ENCODE measurements at places on chromosomes 11 and 22.

DNA sequence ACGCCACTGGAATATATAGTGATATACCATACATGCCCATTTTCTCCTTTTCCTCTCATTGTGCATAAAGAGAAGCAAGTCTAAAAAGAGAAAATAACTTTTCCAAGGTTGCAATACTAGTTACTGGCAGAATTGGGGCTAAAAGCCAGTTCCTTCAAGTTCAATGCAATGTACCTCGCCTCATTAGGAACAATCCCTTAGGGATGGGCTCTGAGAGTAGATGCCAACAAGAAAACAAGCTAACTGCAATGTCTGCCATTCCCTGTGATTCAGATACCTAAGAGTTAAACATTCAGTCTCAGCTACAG, 114.3 kb downstream of the RBFOX2 start:
- DNase-seq: no peak

DNA sequence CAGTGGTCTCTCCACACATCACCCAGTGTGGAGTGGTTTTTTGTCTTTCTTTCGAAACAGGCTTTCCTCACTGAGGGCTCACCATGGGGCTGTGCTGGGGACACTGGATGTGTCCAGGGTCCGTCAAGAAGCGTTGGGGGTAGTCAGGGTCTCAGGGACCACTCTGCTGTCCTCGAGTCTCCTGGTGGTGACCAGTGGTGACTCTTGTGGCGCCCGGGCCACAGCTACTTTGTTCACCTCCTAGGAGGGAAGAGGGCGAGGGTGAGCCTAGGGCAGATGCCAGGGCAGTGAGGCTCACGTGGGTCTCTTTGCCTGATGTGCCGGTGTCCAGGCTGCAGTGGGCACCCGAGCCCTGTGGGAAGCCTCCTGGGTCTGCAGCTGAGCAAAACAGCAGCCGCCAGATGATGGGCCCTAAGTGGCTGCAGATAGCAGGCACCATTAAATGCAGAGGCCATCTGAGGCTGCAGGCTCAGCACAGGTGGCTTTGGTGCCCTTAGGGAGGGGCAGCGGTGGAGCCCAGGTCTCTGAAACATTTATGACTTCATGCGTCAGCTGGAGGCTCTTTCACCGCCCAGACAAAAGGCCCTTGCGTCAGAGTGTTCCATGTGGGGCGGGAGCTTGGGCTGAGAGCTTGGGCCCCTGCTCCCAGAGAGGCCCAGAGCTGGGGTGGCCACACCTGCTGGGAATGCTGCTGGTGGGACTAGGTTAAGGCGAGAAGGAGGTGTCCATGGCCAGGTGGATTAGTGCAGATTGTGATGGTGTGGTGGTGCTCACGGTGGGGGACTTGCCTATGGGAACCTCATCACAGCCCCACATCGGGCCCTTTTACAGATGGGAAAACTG, 29.5 kb downstream of the KCNQ1 start:
- DNase-seq: no peak

GRCh38 chr11:47577460-47578041, 1.2 kb downstream of the KBTBD4 start:
- no peak for DNase-seq

DNA sequence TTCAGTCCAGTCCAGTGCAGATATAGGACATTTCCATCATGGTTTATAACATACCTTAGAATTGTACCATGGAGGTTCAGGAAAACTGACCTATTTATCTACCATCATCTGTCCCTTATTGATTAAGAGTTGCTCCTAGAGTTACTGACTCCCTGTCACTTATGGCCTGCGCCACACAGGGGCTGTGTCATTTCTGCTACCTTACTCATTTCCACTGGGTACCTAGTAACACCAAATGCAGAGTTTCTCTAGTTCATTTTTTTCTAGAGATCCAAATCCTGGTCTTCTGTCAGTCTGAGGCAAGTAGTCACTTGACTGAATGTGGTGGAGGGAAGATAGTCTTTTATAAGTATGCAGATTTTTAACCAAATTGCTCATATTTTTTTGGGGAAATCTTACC, 59.2 kb downstream of the PDE3B start:
- DNase-seq: no peak

DNA sequence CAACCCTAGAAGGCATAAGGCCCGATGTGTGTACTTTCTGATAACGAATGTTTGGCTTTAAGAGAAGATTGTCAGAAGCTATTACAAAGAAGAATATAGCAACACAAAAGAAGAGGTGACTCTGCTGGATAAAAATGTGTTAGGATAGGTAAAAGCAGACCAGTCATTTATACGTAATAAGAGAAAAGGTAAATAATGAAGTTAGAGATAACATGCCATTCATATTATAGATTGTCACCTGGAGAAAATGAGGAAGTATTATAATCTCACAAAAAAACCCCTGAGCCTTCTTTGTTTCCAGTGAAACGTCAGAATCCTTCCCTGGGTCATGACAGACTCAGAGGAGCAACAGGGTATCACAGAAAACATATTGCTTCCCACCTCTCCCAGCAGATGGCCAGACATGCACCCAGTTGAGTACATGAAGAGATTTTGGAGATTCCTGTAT, 36.1 kb downstream of the PPFIA1 start:
- DNase-seq: no peak

DNA sequence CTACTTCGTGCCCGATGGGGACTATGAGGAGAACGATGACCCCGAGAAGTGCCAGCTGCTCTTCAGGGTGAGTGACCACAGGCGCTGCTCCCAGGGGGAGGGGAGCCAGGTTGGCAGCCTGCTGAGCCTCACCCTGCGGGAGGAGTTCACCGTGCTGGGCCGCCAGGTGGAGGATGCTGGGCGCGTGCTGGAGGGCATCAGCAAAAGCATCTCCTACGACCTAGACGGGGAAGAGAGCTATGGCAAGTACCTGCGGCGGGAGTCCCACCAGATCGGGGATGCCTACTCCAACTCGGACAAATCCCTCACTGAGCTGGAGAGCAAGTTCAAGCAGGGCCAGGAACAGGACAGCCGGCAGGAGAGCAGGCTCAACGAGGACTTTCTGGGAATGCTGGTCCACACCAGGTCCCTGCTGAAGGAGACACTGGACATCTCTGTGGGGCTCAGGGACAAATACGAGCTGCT, 751 bp downstream of the FIBIN start:
- DNase-seq: no peak

DNA sequence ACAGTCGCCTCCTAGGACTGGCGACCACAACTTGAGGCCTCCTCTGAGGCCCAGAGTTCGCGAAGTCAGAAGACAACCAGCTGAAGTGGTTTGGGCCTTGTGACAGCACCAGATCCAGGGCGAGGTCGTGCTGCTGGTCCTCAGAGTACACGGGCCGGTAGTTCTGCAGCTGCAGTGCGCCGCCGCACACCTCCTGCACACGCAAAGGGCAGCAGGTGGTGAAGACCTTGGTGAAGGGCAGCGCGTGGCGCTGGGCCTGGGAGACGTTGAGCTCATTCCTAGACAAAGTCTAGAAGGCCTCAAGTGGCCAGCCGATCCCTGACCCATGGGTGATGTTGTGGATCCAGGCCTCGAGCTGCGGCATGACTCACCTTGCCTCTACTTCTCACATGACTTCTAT, 18.2 kb downstream of the CD3E start:
- no peak for DNase-seq

- peak; percentile 47 for DNase-seq
Observed at GRCh38 chr11:6413791-6414201, 5.1 kb downstream of the APBB1 start.

DNA sequence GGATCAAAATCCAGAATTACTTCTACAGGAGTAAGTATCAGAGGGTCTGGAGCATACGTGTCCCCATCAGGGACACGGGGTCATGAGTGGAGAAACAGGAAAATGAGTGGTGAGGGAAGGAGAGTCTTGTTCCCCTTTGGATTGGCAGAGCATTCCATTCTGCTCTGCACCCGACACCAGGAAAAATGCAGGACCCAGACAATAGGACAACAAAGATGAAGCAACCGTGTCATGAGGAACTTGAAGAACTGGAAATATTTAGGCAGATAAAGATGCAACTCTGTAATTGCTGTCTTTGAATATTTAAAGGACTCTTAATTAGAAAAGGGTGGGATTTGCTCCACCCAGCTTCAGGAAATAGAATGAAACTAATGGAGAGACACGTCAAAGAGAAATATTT, 89.0 kb upstream of the BLID start:
- no peak for DNase-seq

DNA sequence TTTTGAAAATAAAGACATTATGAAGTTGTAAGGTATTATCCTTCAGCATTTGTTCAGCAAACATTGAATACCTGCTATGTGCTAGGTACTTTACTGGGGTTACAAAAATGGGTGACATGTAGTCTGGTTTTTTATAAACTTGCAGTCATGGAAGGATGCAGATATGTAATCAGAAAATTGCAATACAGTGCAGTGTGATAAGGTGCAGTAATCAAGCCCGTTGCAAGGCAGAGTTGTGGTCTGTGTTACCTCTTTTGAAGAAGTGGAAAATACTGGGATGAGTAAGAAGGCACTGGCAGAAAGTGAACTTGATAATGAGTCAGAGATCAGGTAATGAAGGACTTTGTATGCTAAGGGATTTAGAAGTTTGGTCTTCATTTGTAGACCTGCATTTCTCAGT, 8.1 kb downstream of the FBXO7 start:
- no peak for DNase-seq

DNA sequence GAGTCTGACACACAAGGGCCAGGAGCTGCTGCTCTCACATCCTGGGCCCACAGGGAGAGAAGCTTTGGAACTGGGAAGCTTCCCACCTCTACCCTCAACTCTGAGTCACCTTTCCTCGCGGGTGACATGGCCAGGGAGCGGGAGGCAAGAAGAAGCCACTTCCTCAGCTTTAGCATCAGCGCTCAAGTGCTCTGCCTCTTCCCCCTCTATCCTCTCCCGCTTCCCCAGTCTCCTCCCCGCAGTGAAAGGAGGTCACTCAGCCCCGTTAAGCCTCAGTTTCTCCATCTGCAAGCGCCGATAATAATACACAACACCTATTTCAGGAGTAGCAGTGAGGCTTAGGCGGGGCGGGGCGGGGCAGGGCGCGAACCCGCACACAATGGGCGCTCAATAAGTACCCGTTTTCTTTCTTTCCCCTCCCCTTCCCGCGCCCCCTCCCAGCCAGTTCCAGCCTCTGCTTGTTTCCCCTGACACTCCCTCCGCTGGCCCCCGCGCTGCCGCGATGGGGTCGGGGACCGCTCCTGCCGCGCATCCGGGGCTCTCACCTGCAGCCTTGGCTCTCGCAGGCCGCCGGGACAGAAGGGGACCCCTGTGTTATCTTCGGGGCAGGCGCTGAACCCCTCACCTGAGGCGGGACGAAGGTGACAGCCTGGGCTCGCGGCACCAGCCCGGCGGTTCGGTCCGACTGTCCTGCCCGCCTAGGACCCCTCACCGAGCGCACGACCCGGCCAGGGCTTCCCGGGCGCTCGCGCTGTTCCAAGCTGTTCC, 892 bp downstream of the GDPD5 start:
- DNase-seq: no peak

DNA sequence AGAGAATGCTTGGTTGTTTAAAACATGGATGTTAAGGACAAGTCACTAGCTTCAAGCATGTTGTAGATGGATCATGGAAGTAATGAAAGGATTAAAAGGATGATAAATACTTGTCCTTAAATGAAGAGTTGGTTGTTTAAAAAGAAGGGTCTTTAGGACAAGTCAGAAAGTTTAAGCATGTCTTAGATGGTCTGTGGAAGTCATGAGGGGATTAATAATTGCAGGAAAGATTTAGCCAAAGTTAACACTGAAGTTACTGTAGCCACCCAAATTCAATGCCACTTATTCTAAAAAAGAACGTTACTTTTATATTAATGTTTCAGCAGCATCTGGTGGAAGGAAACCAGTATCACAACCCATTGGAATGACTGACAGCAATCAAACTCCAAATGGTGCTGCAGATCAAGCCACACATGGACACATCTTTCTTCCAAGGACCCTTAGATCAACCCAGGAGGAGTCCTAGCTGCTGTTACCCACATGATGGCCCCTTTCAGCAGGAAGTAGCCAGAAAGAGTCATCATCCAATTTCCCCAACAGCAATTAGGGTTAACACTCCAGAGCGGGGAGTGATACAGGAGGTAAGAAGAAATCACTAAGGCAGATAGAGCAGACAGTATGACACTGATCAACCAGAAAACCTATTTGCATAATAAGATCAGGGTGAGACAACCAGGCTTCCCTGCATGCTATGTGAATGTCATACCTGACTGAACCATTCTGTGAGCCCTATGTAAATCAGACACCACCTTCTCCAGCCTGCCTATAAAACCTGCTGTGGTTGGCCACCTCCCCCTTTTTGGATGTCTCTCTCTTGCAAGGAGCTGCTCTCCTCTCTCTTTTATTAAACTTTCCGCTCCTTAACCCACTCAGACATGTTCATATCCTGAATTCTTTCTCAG, 88.4 kb upstream of the GNAZ start:
- DNase-seq: no peak

- no peak for DNase-seq
Observed at GRCh38 chr11:129989149-129989813, 13.4 kb downstream of the PRDM10 start.

- DNase-seq: peak; percentile 69
Observed at GRCh38 chr11:66045177-66045639, 3.8 kb downstream of the GAL3ST3 start.

- no peak for DNase-seq
Observed at GRCh38 chr11:128269466-128269865, 317.9 kb downstream of the ETS1 start.

DNA sequence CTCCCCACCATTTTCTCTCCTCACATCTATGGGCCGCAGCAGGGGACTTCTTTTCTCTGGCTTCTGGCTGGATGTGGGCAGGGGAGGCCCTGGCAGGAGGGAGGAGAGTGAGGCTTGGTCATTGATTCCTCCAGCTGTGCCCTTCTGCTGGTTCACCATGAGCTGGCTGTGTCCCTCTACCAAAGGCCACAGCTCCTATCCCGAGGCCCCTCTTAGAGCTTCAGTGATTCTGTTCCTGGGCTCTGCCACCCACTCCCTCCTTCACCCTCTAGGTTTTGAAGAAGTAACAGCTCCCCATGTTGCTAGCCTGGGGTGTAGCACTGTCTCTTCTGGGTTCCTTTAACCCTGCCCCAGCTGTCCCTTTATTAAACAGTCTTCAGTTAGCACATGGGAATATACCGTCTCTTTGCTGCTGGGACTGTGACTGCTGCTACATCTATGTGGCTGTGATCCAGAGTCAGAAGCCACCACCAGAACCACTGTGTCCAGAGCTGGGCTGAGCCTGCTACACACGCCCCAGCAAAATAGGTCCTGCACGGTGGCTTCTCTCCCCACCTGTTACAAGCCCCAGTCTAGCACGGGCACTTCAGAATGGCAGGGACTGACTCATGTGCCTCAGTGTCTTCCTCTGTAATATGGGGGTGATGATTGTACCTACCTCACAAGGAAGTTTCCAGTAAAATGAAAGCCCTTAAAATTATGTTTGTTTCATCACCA, 578 bp upstream of the PARVG start:
- DNase-seq: no peak
